Camera-type eye (tissue), 1 donor: ENCODE measurements at places on chromosomes 5 and 9. TPM values are rescaled to one million over a fixed set of nuclear protein-coding genes. Genes with fewer than 3 reads are reported as not detected.

Gene ASS1
- total RNA-seq: 52.0 TPM

Gene PTGER4
- 8.5 TPM for total RNA-seq

Gene MOB3B
- 19.6 TPM for total RNA-seq

Gene PGM5
- 61.8 TPM for total RNA-seq

Gene GPRIN1
- 24.8 TPM for total RNA-seq

Gene TNFSF15
- total RNA-seq: 1.0 TPM

Gene GRXCR2
- total RNA-seq: not detected

Gene INSL6
- total RNA-seq: not detected
